ENCODE measurements at places on chromosomes 7 and 10. TPM values are rescaled to one million over a fixed set of nuclear protein-coding genes. Genes with fewer than 3 reads are reported as not detected.

The HOXA11 gene
- total RNA-seq: not detected

- H3K4me3 ChIP-seq: no peak overlapping the region
- no peaks in the 10 kb centered on the region for H3K36me3 ChIP-seq
- DNase-seq: no peak
- H3K4me1 ChIP-seq: no peaks in the 10 kb centered on the region
- no peaks in the 10 kb centered on the region for H3K27me3 ChIP-seq
These were observed 119.3 kb downstream of the NRP1 start for GRCh38 chr10:33215154-33215553.

GRCh38 chr10:75776738-75777504 is 345.5 kb downstream of the LRMDA start:
- no peak overlapping the region for H3K27ac ChIP-seq
- no peaks in the 10 kb centered on the region for H3K27me3 ChIP-seq
- no peaks in the 10 kb centered on the region for H3K4me1 ChIP-seq
- H3K4me3 ChIP-seq: no peak overlapping the region
- no peaks in the 10 kb centered on the region for H3K36me3 ChIP-seq

DNA sequence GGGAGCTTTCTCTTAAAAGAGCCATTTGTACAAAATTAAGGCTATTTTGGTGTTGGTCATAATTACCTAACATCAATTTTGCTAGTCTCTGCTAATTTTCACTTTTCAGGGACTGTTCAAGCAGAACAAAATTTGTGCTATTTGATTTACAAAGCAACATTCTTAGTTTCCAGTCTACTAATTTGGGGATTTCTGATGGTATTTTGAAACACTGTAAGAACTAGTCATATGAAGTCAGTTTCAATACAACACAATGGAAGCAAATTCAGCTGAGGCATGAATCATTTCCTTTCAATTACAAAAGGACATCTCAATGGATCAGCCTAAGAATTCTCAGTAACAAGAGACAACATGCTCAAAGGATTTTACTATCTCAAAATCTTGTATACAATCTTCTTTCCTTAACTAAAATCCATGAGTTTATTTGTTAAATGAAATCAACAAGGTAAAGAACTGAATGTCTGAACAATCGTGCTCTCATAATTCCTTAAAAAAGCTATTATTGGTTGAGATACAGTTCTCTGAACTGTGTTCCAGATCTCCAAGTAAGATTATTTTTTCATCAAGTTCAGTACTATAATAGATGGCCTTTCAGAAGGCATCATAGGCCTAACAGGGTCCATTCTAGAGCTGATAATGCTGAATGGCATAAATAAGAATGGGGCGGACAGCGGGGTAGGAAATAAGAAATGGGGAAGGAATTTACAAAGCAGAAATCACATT is 144.6 kb downstream of the NRCAM start:
- no peak for DNase-seq
